ENCODE measurements at places on chromosomes 5 and 9. TPM values are rescaled to one million over a fixed set of nuclear protein-coding genes. Genes with fewer than 3 reads are reported as not detected.

The HBEGF gene
- total RNA-seq, result 23.2 TPM

The TRAPPC13 gene
- total RNA-seq, result 17.3 TPM

The SPATA31A3 gene
- total RNA-seq, result 1.9 TPM

The OR1J2 gene
- total RNA-seq, result 1.6 TPM

The ARL15 gene
- 75.2 TPM for total RNA-seq

The ANKRD55 gene
- total RNA-seq, result 6.1 TPM

The ANKRD31 gene
- total RNA-seq, result 10.3 TPM
